MG63 (cell line): ENCODE measurements at places on chromosomes 1 and 21.
A peak's percentile ranks its signal among the peaks of the same experiment; 100 is the strongest.

- DNase-seq = no peak
These were observed 15.9 kb downstream of the SAMD11 start for GRCh38 chr1:939511-940106.

- DNase-seq = no peak
These were observed 115.8 kb upstream of the ARHGEF16 start for GRCh38 chr1:3338725-3339070.

GRCh38 chr1:232635778-232636356, 5.9 kb upstream of the SIPA1L2 start:
- no peak for DNase-seq

DNA sequence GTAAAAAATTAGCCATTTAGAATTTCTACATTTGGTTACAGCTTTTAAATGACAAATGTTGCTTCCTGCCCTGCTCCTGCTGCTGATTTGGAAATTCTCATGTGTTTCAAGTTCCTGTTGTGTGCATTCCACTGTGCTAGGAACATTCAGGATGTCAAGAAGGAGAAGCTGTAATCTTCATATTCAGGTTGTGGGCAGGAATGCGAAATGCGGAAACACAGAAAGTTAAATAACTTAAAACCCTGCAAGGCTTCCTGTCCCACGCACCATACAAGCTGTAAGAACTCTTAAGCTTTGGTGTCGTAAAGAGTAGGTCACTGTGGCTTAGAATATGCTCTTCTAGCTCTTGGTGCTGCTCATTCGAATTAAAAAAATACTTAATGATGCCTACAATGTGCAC, 52.6 kb downstream of the S100B start:
- DNase-seq = no peak

DNA sequence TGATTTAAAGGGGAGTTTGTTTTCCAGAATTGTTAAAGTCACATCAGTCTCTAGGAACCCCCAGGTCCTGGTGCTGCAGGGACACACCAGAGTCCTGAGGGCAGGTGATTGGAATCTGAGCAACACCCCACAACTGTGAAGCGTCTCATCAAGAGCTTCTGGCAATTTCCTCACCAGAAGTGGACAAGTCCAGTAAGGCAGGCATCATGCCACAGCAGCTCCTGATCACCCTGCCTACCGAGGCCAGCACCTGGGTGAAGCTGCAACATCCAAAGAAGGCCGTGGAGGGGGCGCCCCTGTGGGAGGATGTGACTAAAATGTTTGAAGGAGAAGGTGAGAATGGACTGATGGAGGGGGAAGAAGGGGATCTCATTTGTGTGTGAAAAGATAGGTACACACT, 2.1 kb downstream of the ZFP69 start:
- DNase-seq = no peak

GRCh38 chr1:229058111-229058561, 212.8 kb upstream of the RAB4A start:
- DNase-seq = no peak

- DNase-seq = no peak
These were observed 726 bp downstream of the TACSTD2 start for GRCh38 chr1:58576325-58576726.

DNA sequence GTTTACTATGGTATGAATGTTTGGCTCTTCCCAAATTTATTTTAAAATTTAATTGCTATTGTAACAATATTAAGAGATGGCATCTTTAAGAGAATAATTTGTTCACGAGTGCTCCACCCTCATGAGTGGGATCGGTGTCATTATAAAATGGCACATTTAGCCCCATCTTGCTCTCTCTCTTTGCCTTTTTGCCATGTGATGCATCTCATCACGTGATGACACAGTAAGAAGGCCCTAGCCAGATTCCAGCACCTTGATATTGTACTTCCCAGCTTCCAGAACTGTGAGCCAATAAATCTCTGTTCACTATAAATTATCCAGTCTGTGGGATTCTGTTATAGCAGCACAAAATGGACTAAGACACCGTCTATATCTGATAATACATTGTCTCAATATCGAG, 355.8 kb downstream of the AMY1C start:
- no peak for DNase-seq

GRCh38 chr1:228647523-228648444, 87.5 kb upstream of the RHOU start:
- DNase-seq = peak; percentile 86

- no peak for DNase-seq
These were observed 123.0 kb upstream of the IGSF21 start for GRCh38 chr1:17984583-17984982.

GRCh38 chr1:99731384-99731783, 35.1 kb downstream of the FRRS1 start:
- no peak for DNase-seq

DNA sequence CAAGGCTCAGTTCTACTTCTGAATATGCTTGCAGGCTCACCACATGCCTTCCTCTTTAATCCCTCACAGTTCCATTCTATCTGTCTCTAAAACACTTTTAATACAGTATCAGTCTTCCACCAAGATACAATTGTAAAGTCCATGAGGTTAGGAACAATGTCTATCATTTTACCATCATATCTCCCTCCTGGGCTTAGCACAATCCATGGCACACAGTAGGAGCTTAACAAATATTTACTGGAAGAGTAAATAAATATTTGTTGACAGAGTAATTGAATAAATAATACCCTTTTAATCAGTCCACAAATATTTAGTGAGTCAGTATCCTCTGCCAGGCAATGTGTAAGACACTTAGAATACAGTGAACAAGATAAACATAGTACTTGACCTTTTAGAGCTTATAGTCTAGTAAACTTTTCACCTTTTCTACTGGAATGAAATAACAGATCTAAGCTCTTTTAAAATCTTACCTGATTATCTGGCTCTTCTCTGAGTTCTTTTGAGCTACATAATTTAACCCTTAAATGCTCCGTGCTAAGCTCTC, 12.7 kb upstream of the GADD45A start:
- DNase-seq = no peak

GRCh38 chr21:23936224-23936623, 1671.1 kb downstream of the MRPL39 start:
- DNase-seq = peak; percentile 9

DNA sequence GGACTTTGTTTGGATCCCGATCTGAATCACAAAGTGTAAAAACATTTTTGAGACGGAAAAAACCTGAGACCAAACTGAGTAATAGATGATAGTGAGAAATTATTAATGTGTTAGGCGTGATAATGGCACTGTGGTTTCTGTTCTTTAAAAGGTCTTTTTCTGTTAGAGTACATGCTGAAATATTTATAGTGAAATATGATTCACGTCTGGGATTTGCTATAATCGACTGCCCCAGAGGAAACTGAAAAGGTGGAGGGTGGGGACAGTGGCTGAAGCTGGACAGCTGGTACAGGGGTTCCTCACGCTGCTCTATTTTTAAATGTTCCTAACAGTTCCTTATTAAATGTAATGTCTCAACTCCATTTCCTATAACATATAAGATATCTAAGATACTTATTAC, 11.2 kb downstream of the URB1 start:
- no peak for DNase-seq

DNA sequence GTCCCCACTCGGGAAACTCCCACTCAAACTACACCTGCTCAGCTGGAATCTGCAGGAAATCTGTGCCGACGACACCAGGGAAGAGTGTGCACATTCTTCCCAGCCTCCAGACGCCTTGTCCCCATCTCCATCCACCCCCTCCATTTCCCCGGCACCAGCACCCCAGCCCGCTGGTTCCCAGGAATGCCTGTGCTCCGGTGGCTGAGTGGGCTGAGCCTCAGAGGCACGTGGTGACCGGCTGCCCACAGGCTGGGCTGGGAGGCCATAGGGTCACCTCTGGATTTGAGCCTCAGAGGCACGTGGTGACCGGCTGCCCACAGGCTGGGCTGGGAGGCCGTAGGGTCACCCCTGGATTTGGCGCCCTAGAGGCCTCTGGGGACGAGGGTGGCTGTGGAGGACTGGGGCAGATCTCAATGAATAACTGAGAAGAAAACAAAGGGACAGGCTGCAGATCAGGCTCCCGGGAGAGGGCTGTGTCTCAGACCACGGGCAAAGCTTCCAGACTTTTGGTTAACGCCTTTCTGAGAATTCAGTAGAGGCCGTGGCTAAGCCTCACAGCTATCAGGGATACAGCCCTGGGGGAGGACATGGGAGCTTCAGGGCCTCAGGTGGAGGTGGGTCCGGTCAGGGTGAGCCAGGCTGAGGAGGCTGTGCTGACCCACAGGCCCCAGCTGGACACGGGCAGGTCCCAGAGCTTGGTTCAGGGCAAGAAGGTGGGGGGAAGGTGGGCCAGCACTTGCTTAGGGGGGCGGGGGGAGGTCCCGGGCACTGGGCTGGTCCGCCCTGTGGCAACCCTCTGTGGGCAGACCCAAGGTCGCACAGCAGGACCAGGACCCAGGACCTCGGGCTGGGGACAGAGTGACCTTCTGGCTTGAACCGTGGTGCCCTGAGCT, 17.3 kb upstream of the TTLL10 start:
- DNase-seq = no peak

GRCh38 chr1:98369463-98369862, 292.1 kb upstream of the SNX7 start:
- no peak for DNase-seq

GRCh38 chr1:208393826-208394225, 149.6 kb upstream of the PLXNA2 start:
- DNase-seq = no peak

DNA sequence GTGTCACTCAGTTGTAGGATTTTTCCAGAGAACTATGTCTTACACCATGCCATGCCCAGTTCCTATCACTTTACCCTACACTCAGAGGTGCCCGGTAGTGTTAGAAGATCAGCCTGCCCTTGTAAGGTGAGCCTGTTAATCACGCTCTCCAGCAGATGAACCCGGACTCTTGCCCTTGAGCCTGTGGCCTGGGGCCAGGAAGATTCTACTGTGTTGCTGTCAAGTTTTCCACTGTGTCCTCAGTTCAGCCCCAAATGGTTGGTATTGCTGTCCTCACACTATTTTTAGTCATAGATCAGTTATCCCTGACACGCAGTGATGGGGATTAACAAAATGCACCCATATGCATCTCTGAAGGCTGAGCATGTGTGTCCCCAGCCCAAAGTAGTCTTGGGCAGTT, 105.0 kb upstream of the SPAG17 start:
- DNase-seq = no peak

GRCh38 chr1:219416598-219417238, 196.2 kb downstream of the ZC3H11B start:
- peak; percentile 24 for DNase-seq

DNA sequence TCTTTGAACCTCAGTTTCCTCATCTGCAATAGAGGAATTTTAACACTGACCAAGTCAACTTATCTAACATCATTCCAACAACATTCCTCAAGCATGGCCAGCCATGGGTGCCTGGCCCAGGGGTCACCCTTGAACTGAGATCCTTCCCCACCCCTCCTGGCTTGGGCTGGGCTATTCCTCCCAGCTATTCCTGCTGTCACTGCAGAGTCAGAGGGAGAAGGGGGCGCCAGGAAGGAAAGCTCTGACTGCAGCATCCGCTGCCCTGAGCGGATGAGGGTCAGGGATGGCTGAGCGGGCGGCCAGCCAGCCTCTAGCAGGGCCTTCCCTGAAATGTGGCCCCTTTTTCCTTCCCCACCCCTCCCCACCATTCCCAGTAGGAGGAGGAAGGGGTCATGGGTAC, 3.1 kb downstream of the TINAGL1 start:
- no peak for DNase-seq

DNA sequence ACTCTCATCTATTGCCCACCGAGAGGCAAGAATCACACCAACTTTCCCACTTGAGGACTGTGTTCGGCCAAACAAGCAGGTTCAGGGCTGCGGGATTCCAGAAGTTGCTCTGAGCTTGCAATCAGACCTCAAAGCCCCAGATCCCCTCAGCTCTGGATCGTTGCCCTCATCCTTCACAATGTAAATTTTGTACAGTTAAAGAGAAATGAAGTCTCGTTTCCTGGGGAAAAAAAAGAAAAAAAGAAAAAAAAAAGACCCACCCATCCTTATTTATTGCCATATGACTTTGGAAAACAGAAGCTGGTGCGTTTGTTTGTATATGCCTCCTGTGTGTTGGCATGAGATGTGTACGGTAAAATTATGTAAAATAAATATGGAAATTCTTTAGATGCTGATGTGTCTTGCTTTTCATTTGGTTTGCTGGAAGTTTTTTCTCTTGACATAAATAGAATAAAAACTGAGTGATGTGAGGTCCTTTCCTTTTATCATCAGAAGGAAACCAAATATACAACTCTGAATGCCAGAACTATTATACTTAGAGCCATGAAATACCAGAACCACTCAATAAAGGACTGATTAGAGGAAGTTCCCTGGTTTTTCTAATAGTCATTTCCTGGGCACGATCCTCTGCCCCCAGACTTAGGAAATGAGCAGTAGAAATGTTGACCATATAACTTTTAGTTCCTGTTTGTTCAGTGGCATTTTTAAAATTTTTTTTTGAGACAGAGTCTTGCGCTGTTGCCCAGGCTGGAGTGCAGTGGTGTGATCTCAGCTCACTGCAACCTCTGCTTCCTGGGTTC, 48.7 kb downstream of the LHX4 start:
- peak; percentile 43 for DNase-seq

DNA sequence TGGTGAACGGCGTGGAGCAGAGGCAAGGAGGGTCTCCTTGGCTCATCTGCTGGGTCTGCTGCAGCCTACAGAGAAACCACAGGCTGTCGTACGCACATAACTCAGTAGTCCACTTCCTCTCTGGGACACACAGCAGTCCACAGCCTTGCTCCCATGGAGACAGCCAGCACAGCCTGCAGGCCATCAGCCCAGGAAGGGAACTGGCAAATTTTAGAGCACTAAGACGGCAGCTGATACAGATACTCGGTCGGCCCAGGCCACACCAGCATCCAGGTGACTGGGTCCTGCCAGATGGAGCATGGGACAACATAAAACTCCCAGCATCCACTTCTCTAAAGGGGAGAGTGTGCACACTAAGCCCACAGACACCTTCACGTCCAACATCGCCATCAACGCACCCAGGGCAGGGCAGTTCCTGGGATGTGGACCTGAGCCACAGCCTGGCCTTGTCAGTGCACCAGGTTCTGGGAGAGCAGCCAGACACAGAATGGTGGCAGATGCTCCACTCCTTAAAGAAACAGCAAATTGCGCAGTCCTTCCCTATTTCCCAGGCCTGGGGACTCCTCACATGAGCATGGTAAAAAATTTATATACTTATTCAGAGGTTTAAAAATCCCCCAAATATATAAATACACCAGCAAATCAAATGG, 247.1 kb upstream of the RAB4A start:
- DNase-seq = no peak

- DNase-seq = no peak
These were observed 36.9 kb downstream of the RAP1GAP start for GRCh38 chr1:21631944-21632887.
